ENCODE measurements at places on chromosomes 3 and 15.
A peak's percentile ranks its signal among the peaks of the same experiment; 100 is the strongest.

DNA sequence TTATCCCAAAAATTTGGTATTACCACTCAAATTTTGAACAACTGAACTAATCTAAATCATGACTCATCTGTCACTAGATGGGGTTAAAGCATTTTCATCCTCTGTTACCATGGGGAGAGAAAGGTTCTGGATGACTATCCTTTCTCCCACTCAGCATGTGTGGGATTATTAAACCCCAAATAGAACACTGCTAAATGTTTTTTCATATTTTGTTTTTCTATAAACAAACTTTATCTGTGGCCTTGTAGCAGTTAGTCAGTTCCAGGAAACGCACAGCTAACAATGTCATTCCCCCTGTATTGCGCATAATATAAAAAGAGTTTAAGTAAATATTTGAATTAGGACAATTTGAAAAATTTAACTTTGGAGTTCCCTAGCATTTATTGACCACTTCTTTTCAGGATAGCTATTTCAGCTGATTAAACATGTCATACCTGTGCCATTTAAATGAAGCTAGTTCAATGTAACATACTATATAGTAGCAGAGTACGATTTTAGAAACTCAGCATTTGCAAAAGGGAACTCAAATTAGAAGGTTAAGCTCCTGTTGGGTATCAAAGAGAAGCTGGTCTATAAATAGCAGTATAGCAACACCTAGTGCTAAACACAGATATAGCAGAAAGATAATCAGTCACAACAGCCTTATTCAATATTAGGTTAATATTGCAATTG is 9.2 kb upstream of the TMEM212 start:
- no peak for DNase-seq

GRCh38 chr3:124574012-124574411 is 156.2 kb upstream of the UMPS start:
- no peak for DNase-seq

DNA sequence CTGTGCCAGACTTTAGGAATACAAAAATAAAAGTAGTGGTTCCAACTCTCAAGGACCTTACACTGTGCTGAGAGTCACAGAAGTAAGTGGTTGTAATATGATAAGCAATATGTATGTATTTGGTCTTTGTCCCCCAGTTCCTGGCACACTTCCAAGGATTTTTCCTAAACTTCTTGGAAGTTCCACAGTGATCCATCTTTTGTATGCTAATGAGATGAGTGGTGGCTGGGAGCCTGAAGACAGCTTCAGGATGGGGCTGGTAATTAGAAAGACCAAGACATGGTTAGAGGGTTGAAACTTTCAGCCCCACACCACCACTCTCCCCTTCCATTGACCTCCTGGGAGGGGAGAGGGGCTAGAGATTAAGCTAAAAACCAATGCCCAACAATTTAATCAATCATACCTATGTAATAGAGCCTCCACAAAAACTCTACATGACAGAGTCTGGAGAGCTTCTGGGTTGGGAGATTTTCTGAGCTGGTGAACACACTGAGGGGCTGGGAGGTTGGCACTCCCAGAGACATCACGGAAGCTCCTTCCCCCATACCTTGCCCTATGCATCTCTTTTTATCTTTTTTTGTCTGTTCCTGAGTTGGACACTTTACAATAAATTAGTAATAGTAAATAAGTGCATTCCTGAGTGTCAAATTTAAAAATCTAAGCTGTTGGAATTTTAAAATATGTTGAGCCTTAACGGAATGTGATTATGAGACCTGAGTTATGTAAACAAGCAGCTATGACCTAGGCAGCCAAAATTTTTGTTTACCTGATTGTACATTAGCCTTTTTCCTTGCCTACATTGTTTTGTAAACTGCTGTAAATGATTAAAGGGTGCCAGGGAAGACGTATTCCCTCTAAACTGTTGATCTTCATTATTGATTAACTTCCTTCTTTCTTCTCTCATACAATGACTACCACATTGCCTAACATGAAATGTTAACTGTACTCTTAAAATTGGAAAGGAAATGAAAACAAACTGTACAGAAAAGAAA is 24.3 kb downstream of the CD200R1L start:
- DNase-seq = no peak

DNA sequence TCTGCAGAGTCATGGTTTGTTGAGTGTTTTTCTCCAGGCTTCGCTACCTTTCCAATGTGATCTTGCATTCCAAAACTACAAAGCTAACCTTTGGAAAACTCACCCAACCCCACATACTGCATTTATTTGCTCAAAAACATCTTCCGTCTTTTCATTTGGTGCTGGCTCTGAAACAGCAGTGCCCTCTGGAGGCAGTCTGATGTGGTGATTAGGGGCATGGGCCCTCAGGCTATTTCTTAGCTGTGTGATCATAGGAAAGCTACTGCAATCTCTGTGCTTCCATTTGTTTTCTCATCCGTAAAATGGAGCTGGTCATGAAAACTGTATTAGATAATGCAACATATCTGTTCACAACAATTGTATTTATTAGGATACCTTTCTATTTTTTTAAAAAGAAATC is 47.0 kb downstream of the MTHFS start:
- no peak for DNase-seq

DNA sequence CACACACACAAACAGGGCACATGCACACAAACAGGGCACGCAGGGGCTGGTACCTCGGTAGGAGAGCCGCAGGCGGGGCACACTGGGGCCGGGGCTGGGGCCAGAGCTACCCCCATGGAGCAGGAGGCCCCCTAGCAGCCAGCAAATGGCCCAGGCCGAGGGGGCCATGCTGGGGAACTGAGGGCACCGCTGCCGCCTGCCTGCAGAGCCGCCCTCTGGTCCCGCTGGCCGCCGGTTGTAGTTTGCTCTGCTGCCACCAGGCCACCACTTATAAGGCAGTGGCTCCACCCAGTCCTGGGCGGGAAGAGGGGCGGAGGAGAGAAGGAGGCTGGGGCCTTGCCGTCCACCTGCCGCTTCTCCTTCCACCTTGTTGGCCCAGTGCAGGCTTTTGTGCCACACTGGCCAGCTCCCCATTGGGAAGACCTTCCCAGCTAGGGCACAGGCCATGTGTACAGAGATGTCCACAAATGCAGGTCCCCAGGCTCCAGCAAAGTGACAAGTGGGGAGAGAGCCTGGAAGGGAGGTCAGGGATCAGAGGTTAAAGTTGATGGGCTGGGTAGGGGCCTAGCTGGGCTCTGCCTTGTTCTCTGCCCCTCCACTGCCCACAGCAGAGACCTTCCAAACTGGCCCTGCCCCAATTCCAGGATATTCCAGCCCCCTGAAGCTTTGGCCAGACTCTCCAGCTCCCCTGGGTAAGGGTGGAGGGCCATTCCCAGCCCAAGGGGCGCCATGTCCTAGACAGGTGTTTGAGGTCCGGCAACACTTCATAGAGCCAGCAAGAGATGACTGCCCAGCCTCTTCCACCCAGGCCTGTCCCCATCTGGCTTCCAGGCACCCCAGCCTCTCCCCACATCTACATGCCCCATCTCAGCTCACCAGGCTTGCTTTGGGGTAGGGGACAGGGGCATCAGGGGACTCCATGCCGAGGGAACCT is at the start of gene SEMA3G:
Gene SEMA3G, minus strand, starts transcription at position 244 of the 934 bp plus-strand sequence. Its CDS starts 76 bp downstream, at position 168.
- peak; percentile 19 for DNase-seq

GRCh38 chr3:53196575-53197407 is 35.8 kb downstream of the PRKCD start:
- DNase-seq = peak; percentile 61

- no peak for DNase-seq
Measured at GRCh38 chr3:15263120-15263519, 57.1 kb downstream of the CAPN7 start.

- DNase-seq = peak; percentile 35
Measured at GRCh38 chr3:169772305-169772896, 795 bp upstream of the MYNN start.

DNA sequence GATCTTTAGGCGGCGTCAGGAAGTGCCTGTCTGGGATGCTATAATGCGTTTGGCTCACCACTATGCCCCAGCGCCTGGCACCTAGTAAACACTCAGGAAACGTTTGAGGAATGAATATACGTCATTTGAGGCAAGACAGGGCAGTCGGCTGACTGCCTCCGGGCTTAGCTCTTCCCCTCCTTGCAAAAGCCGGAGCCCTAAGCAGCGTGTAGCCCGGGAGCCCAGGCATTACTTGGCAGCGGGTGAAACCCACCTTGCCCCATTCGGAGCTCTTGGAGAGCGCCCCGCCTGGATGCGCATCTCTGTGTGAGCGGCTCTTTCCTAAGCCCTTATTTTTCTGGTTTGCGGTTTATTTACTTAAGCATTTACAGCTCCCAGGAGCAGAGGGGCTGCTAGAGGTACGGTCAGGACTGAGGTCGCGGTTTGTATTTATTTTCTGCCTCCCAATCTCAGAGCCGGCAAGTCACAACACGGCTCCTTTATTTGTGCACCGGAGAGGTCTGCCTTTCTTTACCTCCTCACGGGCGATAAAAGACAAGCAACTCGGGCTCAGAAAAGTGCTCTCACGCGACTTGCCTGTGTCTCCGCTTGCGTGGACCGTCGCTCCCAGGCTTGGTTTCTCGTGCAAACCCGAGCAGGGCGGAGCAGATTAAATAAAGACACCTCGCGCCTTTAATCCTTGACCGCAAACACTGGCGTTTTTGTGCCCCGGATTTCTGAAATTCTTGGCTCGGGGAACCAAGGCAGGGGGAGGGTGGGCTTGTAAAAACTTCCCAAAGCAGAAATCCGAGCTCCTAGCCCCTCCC is 737 bp upstream of the ITPR1 start:
- DNase-seq = peak; percentile 54

DNA sequence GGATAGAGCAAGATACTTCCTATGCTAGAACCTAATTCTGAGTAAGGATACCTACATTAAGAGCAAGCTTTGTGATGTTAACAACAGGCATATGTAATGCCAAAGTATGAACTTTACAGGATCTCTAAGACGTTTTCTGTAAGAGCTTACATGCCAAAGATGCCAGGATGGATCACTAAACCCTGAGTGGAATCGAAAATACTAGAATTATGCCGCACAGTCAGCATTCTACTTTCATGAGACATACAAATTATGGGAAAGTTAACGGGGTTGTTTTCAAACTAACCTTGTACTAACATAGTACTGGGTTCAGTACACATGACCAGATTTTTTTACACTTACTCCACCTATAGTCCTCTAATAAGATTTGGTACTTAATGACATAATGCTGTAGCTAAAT is 55.1 kb downstream of the AAGAB start:
- no peak for DNase-seq

GRCh38 chr15:89823836-89824606 is 9.4 kb upstream of the ANPEP start:
- no peak for DNase-seq

- DNase-seq = no peak
Measured at GRCh38 chr3:50172626-50173220, 17.6 kb downstream of the SEMA3F start.

DNA sequence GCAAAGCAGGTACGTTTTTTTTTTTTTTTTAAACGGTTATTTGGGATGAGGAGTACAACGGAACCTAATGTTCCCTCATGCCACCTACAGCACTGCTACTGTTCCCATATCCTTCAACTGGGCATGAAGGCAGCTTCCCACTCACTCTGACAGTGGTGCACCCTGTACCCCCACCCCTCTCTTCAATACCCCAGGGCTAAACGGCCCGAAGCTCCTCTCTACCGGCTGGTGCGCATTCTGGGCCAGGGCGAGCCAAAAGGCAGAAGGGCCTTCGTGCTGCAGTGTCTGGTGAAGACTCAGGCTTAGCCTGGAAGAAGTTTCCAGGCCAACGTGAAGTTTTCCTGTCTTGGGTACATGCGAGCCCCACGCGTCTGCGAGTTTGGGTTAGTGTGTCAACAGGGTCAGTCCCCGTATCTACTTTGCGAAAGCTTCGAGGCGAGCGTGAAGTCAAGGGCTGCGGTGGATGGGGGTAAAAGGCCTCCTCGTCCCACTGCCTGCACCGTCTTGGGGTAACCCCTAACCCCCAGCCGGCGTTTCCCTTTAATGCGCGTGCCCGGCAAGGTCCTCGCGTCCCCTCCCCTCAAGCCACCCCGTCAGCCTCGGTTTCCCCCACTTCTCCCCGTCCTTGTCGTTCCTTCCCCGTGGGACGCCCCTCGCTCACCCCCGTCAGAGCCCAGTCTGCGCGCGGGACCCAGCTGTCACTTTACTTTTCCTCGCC is 765 bp upstream of the UBE2E2 start:
- no peak for DNase-seq

DNA sequence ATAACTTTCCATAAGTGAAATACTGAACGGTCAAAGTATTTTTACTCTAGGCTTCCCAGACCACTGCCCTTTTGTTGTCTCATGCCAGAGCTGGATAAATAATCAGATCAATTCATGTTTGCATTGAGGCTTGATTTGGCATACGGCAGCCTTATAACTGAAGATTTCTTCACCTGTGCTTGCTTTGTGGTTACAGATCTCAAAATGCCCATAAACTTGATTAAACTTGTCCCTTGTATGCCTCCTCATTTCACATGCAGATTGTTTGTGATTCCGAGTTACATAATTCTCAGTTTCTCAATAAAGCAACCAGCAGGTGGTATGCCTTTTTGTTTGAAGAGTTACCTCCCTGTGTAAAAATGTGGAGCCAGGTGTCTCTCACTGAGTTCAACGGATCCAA is 211.4 kb upstream of the LRIG1 start:
- DNase-seq = no peak

GRCh38 chr3:30142946-30143345 is 463.5 kb upstream of the TGFBR2 start:
- no peak for DNase-seq

DNA sequence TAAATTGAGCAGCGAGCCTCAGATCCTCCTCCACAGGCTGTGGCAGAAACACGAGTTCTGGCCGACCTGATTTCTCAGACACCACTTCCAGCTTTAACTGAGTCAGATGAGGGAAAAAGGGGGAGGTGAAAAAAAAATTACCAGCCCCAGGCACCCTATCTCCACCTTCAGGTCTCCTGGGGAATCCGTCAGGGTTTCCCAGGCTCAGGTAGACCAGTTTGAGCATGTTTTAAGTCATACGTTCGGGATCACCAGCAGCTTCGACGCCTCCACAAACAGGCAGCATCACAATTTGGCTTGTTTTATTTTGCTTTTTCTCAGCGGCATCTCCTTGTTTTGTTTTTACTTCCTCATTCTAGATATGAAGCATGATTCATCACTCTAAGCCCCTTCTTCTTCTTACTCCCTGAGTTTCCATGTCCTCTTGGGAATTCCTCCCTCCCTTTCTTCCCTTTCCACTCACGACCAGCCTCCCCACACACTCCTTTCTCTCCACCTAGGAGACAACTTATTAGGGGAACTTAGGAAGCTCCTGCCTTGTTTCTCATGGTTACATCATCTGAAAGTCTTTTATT is 190.1 kb downstream of the ZNF621 start:
- DNase-seq = no peak

DNA sequence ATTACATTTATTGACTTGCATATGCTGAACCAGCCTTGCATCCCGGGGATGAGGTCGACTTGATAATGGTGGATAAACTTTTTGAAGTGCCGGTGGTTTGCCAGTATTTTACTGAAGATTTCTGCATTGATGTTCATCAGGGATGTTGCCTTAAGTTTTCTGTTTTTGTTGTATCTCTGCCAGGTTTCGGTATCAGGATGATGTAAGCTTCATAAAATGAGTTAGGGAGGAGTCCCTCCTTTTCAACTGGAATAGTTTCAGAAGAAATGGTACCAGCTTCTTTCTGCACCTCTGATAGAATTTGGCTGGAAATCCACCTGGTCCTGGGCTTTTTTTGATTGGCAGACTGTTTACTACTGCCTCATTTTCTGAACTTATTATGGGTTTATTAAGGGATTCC is 250.8 kb downstream of the TBC1D5 start:
- DNase-seq = peak; percentile 3

GRCh38 chr3:21654662-21655061 is 96.3 kb downstream of the ZNF385D start:
- no peak for DNase-seq

All from T1000 (cell line).